ENCODE measurements at places on chromosomes 4 and X. TPM values are rescaled to one million over a fixed set of nuclear protein-coding genes. Genes with fewer than 3 reads are reported as not detected.

DNA sequence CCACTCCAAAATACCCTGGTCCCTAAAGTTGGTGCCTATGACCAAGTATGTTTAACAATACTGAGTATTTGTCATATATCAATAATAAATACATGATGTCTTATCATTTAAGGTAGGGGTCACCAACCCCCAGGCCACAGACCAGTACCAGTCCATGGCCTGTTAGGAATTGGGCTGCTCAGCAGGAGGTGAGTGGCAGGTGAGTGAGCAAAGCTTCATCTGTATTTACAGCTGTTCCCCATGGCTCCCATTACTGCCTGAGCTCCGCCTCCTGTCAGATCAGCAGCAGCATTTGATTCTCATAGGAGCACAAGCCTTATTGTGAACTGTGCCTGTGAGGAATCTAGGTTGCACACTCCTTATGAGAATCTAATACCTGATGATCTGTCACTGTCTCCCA, 126.2 kb downstream of the HNRNPD start:
- no peaks in the 10 kb centered on the region for H3K36me3 ChIP-seq
- no peak overlapping the region for H3K4me3 ChIP-seq
- no peak overlapping the region for H3K27ac ChIP-seq
- H3K27me3 ChIP-seq = peaks cover 3% of the 10 kb centered on the region
- no peaks in the 10 kb centered on the region for H3K4me1 ChIP-seq
- DNase-seq = no peak

- peaks cover 14% of the 10 kb centered on the region for H3K4me1 ChIP-seq
- peak; percentile 43 for DNase-seq
- H3K27me3 ChIP-seq = peaks cover 6% of the 10 kb centered on the region
- H3K36me3 ChIP-seq = no peaks in the 10 kb centered on the region
Observed at GRCh38 chr4:101346351-101347266, 717 bp downstream of the PPP3CA start.

DNA sequence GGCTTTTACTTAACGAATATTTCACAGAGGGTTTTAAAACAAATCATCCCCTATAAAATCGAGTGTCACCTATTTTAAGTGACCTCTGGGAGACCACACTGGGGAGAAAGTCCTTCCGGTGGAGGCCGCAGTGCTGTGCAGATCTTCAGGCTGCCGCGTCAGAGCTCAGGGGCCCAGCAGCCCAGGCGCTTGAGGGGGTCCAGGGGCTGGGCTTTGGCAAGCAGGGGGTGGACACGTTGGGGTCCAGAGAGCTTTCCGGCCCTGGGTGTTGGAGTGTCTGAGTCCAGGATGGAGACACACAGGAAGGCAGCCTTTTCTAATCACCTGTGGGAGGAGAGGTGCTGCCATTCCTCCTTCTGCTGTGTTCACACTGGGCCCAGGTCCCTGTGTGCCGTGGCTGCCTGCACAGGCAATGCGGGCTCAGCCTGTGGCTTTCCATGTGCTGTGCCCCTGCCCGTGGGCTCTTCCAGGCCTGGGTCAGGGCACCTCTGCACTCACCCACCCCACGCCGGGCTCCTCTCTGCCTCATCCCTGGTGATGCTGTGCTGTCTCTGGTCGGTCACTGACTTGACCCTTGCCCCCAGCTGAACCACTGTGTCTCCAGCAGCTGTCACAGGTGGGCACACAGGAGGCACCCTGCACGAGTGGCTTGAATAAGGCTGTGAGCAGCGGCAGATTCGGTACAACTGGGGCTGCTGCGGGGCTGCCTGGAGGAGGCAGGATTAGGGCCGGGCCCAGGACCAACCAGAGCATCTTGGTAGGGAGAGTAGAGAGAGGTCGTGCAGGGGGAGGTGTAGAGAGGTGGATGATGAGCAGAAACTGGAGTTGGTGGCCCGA, 10.0 kb downstream of the HTRA3 start:
- DNase-seq = no peak
- peaks cover 4% of the 10 kb centered on the region for H3K27me3 ChIP-seq
- no peak overlapping the region for H3K27ac ChIP-seq
- no peaks in the 10 kb centered on the region for H3K36me3 ChIP-seq
- H3K4me3 ChIP-seq = no peak overlapping the region

GRCh38 chr4:35673137-35673536, 571.2 kb downstream of the ARAP2 start:
- no peak overlapping the region for H3K27ac ChIP-seq
- no peak for DNase-seq
- H3K4me3 ChIP-seq = no peak overlapping the region
- H3K36me3 ChIP-seq = no peaks in the 10 kb centered on the region
- H3K27me3 ChIP-seq = no peaks in the 10 kb centered on the region
- H3K4me1 ChIP-seq = no peaks in the 10 kb centered on the region

GRCh38 chr4:72842323-72842722, 227.2 kb downstream of the COX18 start:
- no peaks in the 10 kb centered on the region for H3K27me3 ChIP-seq
- DNase-seq = no peak
- H3K4me1 ChIP-seq = no peaks in the 10 kb centered on the region
- no peaks in the 10 kb centered on the region for H3K36me3 ChIP-seq

DNA sequence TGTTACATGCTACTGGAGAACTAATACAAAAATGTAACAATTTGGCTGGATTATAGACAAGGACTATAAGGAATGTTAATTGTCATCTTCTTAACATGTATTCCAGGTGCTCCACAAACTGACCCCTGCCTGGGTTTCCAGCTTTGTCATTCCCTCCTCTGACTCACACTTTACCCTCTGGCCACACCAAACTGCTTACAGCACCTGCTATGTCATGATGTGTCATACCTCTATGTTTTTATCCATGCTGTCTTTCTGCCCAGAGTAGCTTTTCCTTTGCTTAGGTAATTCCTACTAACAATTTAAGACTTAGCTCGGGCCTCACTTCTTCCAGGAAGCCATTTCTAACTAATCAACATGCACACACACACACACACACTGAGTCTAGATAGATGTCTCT, 14.0 kb upstream of the SHROOM4 start:
- H3K4me3 ChIP-seq = no peak overlapping the region
- H3K36me3 ChIP-seq = no peaks in the 10 kb centered on the region
- no peak overlapping the region for H3K27ac ChIP-seq
- DNase-seq = no peak
- H3K27me3 ChIP-seq = no peaks in the 10 kb centered on the region

DNA sequence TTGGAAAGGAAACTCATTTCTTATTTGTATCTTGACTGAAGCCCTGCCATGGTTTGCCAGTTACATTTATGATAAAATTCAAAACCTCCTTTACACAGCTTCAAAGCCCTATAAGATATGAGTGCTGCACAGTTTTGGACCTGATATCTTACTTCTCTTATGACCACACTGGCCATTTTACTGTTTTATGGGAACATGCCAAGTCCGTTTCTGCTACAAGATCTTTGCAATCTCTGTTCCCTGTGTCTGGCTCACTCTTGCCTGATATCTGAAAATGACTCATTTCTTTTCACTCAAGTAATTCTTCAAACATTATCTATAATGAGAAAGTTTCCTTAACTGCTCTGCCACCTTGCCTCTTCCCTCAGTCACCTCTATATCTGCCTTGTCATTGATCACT, 247.3 kb downstream of the SPOCK3 start:
- H3K36me3 ChIP-seq = no peaks in the 10 kb centered on the region
- no peaks in the 10 kb centered on the region for H3K4me1 ChIP-seq
- H3K27ac ChIP-seq = no peak overlapping the region
- H3K4me3 ChIP-seq = no peak overlapping the region
- DNase-seq = no peak
- no peaks in the 10 kb centered on the region for H3K27me3 ChIP-seq

DNA sequence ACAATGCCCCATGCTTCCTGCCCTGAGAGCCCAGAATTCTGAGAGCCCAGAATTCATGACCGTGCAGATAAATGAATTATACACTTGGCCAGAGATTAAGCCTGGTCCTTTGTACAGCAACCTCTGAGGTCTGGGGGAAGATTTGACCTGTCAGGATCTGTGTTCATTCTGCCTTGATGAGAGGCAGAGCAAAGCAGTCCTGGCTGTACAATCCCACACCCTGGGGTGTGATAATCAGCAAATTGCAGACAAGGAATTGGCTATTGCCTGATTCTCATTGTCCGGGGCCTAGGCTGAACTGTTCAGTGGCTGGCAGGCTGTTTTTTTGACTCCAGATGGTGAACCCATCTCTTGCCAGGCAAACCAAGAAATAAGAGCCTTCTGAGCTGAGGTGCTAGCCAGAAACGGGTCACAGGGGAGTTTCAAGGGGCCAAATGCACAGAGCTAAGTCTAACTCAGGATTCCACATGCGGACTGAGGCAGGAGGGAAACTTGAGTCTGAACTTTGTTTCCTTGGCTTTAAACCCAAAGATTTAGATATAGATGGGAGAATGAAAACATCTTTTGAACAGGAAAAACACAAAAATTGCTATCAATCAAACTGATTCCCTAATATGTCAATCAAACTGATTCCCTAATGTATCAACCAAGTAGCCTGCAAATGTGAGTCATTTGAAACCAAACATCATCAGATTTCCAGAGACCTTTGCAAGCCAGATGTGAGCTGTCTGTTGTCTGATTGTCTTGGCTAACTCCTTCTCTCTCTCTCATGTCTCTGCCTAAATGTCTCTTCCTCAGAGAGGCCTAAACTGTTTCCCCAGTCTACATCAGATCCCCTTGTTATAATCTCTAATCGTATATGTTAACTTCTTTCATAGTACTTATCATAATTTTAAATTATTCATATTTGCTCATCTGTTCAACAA, 159.3 kb downstream of the ATG4A start:
- DNase-seq = no peak
- H3K27ac ChIP-seq = no peak overlapping the region
- H3K4me3 ChIP-seq = no peak overlapping the region
- H3K4me1 ChIP-seq = peaks cover 37% of the 10 kb centered on the region
- peaks cover 10% of the 10 kb centered on the region for H3K36me3 ChIP-seq

DNA sequence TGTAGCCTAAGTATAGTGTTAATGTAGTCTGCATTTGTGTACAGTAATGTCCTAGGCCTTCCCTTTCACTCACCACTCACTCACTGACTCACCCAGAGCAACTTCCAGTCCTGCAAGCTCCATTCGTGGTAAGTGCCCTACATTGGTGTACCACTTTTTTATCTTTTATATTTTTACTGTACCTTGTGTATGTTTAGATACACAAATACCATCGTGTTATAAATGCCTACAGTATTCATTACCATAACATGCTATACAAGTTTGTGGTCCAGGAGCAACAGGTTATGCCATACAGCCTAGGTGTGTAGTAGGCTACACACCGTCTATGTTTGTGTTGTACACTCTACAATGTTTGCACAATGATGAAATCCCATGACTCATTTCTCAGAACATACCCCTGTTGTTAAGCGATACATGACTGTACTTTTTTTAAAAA, 15.4 kb downstream of the TSPAN5 start:
- H3K36me3 ChIP-seq = no peaks in the 10 kb centered on the region
- DNase-seq = no peak
- H3K27ac ChIP-seq = no peak overlapping the region

- H3K4me3 ChIP-seq = no peak overlapping the region
- no peaks in the 10 kb centered on the region for H3K36me3 ChIP-seq
- no peaks in the 10 kb centered on the region for H3K27me3 ChIP-seq
- H3K4me1 ChIP-seq = no peaks in the 10 kb centered on the region
- H3K27ac ChIP-seq = no peak overlapping the region
- no peak for DNase-seq
Observed at GRCh38 chr4:146458594-146458993, 63.1 kb downstream of the SLC10A7 start.

DNA sequence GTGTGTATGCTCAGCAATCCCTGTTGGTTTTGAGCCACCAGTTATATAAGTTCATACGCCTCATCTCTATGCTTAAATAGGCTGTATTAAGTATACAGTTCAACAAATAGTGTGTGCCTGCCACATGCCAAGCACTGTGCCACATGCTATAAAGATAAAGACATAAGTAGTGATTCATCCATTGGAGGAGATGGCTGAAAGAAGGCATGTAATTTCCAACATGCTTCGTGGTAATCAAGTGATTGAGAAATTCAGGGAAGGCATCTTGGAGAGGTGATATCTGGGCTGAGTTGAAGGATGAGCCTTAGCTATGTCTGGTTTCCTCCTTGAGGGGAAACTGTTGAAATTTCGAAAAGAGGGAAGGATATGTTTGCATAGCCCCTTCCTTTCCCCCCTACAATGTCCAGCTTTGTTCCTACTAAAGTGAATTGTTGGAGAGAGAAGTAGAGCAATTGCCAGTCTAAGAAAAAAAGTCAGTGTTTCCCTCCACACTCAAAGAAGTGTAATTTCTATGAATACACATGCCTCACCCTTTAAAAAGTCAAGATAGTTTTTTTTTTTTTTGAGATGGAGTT, 96.5 kb downstream of the ARHGAP10 start:
- peaks cover 4% of the 10 kb centered on the region for H3K36me3 ChIP-seq
- H3K4me1 ChIP-seq = peaks cover 12% of the 10 kb centered on the region
- no peak overlapping the region for H3K27ac ChIP-seq
- no peaks in the 10 kb centered on the region for H3K27me3 ChIP-seq

DNA sequence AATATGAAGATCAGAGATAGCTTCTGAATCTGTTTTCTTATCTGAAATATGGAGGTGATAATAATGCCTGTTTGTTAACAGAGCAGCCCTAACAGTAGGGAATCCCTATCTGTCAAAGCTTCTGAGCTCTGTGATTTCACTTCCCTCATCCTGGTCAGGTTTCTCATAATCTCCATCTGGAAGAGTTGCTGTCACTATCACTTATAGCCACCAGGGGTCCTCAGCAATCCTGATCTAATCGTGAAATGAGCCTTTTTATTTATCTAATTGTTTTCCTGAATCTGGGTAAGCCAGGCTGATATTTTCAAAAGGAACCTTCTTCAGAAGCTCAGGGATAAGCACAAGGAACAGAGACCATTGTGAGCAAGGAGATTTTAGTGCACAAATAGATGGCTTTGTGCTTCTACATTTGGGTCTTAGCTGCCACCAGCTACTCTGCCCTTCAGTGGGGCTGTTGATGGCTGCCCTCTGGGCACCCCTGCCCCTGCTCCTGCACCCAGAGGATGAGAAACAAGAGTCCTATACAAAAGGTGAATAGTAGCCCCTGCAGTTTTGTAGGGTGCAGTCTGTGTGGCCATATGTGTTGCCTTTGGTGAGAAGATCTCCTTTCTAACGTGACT, 196.4 kb upstream of the RADX start:
- H3K4me3 ChIP-seq = no peak overlapping the region
- no peak overlapping the region for H3K27ac ChIP-seq
- H3K27me3 ChIP-seq = no peaks in the 10 kb centered on the region
- DNase-seq = no peak

DNA sequence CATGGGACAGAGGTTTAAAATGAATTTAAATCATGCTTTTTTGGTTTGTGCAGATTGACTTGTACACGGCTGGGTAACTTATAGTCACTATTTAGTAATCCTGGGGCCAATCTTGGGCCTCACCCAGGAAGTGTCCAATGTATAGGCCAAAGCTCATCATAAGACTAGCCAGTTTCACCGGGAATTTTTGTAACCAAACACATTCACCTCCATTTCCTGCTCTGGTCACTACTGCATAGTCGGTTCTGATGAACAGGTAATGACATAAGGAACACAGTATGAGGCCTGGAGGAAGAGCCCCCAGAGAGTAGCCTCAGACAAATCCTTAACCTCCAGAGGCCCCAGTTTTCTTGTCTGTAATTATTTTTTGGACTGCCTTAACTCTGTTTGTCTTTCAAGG, 81.9 kb downstream of the HPRT1 start:
- DNase-seq = no peak
- no peak overlapping the region for H3K4me3 ChIP-seq
- no peaks in the 10 kb centered on the region for H3K27me3 ChIP-seq
- H3K36me3 ChIP-seq = peaks cover 3% of the 10 kb centered on the region

S100G gene
- not detected for total RNA-seq

GLUD2 gene
- 11.3 TPM for total RNA-seq

PCDH19 gene
- total RNA-seq = 33.3 TPM

RTL9 gene
- 1.4 TPM for total RNA-seq
